EH (cell line): ENCODE measurements at places on chromosomes 6 and 20.
A peak's percentile ranks its signal among the peaks of the same experiment; 100 is the strongest.

DNA sequence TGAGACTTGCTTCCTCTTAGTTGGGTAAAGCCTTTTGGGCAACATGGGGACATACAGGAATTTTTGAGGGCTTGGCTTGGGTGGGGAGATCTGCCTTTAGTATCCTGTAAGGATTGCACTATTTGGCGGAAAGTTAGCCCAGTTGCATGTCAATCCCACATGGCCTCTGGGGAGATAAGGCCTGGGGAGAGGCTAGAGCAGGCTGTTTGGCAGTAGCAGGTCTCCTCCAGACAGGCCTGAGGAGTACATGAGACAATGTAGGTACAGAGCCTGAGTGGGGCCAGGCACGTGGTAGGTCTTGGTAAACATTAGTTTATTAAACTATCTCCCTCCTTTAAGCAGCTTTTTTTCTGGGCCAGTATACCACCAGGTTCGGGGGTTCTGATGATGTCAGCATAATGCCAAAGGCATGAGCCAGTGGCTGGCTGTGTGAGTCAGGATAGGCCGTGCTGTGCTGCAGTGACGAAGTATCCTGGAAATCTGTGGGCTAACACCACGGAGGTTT lies 147.9 kb downstream of the VEGFA start:
- DNase-seq, result peak; percentile 45

GRCh38 chr6:23983735-23984134 lies 142.3 kb upstream of the NRSN1 start:
- DNase-seq, result no peak

DNA sequence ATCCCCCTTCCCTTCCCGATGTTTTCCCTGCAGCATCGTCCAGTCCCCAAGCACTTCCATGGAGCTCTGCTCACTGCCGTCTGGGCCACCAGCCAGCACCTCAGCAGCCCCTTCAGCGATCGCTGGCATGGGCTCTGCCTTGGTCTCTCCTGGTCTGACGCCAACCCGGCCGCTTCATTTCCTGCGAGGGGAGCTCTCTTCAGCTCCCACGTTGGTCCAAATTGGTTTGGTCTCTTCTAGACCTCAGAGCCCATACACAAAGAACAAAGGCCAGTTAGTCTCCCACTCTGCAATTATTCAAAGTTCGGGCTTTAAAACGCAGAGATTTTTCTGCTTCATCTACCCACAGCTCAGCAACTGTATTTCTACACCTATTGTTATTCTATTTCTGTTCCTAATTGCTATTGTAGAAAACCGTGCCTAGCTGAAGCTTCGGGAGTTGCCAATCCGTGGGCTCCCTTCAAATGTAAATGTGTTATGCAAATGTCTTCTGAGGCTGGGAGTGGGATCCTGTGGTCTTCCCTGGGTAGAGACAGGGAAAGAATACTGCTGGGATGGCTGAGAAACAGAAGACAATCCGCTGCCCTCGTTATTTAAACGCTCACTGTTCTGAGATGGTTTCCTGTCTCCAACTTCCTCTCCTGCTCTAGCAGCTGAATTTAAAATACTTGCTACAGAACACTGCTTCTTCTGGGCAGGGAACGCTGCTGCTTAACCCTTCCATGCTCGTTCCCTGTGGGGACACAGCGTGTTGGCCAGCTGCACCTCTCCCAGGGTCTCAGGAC lies 154.2 kb upstream of the QKI start:
- no peak for DNase-seq

DNA sequence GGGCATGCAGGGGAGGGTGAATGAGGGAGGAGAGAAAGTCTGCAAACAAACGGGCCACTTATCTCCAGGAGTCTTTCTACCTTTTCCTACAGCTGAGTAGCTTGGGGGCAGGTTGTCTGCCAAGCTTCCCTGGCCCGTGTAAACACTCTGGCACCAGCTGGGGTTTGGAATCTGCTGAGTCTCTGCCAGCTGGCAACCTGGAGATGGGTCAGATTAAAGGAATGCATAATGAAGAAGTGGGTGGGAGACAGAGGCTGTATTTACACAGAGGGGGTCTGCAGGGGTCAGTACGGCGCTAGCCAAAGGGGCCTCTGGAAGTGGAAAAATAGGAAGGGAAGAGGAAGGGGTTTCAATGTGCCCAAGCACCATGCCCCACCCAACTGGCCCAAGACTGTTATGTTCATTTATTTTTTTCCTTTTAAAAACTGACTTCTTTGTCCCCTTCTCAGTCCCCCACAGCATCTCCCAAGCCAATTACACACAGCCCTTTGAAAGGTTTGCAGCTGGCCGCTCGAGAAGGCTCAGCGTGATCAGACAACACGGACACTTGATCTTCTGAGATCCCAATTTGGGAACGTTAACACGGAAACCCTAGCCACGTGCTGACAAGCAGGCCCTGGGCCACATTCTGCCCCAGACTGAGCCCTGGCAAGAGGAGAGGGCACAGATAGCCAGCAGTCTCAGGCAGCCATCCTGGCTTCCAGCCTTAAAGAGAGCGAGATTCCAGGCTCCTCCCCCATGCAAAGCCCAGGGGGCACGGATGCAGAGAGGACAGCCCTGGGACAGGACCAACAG lies 25.2 kb downstream of the TRAM2 start:
- DNase-seq, result peak; percentile 88

- DNase-seq, result peak; percentile 47
Observed at GRCh38 chr6:17490724-17491123, 97.3 kb downstream of the CAP2 start.

DNA sequence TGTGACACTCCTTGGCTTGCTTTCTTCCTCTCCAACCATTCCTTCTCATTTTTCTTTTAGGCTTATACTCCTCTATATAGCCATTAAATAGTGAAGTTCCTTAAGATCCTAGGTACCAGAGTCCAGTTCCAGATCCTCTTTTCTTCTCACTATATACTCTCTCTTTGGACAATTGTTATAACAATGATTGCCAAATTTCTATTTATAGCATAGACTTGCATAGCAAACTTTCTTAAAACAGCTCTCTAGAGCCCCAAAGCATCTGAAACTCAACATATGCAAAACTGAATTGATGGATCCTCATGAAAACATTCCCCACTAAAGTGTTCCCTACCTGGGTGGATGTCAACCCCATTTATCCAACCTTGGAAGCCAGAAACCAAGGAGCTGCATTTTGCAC lies 13.4 kb downstream of the PHIP start:
- no peak for DNase-seq

GRCh38 chr6:122676688-122677087 lies 66.5 kb downstream of the PKIB start:
- no peak for DNase-seq

GRCh38 chr6:44779130-44779826 lies 391.8 kb downstream of the CDC5L start:
- no peak for DNase-seq

GRCh38 chr6:107976155-107976783 lies 18.3 kb upstream of the SEC63 start:
- DNase-seq, result no peak

- peak; percentile 29 for DNase-seq
Observed at GRCh38 chr6:38302081-38302480, 337.6 kb downstream of the BTBD9 start.

DNA sequence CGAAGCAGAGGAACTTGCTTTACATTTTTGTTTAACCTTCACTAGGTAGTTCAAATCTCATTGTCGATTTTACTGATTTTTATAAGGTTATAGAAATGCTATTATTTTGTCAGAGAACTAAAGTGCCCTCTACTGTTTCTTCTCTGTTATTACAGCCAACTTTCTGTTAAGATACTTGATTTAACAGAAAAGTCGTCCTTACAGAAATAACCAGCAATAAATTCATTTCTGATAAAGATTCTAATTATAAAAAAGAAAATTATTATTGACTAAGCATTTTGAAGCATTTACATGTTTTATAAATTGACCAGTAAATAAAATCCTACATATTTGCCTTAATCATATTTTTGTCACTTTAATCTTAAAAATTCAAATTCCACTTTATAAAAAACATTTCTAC lies 60.8 kb downstream of the OGFRL1 start:
- peak; percentile 54 for DNase-seq

- no peak for DNase-seq
Observed at GRCh38 chr6:91033964-91034363, 447.1 kb upstream of the MAP3K7 start.

- peak; percentile 74 for DNase-seq
Observed at GRCh38 chr6:140463312-140463710, 1088.9 kb upstream of the CITED2 start.

DNA sequence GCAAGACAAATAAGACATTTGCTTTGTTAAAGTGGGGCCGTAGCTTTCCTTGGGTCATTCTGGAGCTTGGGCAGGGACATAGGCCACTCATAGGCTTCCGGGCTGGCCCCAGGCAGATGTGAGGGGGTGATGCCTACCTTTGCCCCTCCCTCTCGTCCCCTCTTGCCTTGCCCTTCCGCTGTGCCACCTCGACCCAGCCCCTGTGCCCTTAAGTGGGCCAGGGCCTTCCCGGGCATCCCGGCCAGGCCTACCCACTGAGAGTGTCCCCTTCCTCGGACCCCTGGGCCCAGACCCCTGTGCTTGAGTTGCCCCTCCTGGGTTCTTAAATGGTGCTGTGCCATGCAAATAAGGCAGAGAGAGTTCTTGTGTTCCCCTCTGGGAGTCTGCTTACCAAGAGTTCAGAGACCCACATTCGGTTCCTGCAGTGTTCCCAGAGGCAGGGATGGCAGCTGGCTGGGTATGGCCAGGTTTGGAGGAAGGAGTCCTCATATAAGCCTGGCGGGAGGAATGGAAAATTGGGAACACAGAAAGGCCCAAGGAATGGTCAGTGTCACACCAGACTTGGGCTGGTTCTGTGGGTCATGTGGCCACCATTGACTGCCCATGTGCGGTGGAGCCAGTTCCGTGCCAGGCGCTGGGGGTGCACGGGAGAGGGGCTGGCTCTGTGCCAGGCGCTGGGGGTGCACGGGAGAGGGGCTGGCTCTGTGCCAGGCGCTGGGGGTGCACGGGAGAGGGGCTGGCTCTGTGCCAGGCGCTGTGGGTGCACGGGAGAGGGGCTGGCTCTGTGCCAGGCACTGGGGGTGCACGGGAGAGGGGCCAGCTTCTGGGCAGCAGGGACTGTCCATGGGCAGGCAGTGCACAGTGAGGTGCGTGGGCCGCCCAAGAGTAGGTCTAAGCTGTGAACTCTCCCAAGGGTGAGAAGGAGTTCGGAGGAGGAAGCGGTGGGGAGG lies 173.5 kb upstream of the SNX9 start:
- DNase-seq, result no peak

DNA sequence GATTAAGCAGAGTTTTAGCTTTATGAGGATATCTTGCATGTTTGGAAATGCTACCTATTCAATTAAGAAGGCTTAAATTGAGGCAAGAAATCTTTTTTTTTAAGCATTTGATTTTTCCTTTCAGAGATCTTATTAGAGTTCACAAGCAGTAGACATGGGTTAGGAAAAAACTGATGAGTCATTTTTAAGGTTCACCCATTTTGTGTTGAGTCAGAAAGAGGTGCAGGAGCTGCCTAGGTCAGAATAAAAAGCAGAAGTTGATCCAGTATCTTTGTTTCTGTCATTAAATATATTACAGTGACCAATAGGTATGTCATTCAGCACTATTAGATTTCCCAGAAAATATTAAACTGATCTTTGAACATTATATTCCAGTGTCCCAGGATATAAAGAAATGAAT lies 306.8 kb downstream of the LMBRD1 start:
- no peak for DNase-seq

GRCh38 chr6:106186714-106187113 lies 100.6 kb downstream of the PRDM1 start:
- no peak for DNase-seq

DNA sequence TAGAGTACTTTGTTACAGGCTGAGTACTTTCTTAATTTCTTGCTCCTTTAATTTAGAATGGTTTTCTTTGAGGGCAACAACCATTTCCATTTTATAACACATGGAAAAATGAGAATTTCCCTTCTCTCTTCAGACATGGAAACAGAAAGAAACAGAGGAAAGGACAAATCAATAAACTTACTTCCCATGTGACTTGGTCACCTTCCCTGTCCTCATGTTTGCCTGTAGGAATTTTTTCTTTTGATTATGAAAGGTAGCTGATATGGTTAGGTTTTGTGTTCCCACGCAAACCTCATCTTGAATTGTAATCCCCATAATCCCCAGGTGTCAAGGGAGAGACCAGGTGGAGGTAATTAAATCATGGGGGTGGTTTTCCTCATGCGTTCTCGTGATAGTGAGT lies 169.7 kb downstream of the PHF3 start:
- no peak for DNase-seq

GRCh38 chr6:62296541-62296940 lies 10.5 kb upstream of the KHDRBS2 start:
- no peak for DNase-seq

DNA sequence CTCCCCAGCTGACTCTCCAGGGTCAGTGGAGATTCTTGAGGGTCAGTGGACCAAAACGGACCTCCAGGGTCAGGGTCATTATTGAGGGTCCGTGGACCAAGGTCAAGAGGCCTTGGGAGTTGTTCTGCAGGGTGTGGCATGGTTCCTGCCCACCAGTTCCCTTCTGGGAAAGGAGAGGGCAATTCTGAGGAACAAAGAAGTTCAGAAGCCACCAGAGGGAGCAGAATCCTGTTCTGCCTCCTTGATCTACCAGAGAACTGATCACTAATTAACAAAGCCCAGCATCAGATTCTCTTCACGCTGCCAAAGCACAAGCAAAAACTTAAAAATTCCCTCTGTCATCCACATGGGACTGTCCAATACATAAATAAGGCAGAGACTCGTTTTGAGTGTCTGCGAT lies 263.4 kb downstream of the DHX35 start:
- DNase-seq, result no peak

GRCh38 chr6:90040931-90041330 lies 146.7 kb downstream of the GJA10 start:
- DNase-seq, result no peak

GRCh38 chr6:119442776-119443184 lies 93.2 kb upstream of the MAN1A1 start:
- no peak for DNase-seq
